CD4-positive, alpha-beta T cell treated with Interleukin-17A for 1 hour (primary cell): ENCODE measurements at places on chromosomes 7 and 10.

DNA sequence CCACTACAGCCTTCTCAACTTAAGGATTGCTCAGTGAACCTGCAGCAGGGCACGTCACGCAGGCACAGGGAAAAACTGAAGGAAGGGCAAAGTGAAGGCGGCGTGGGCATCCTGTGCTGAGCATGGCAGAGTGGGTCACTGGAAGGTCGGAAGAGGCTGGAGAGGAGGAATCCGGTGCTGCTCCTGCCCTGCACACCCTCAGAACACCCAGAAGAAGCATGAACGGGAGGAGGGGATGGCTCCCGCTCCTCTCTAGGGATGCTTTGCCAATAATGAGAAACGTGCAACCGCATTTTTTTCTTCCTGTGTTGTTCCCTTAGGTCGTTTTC is 175.1 kb downstream of the TNS3 start:
- no peak for DNase-seq

DNA sequence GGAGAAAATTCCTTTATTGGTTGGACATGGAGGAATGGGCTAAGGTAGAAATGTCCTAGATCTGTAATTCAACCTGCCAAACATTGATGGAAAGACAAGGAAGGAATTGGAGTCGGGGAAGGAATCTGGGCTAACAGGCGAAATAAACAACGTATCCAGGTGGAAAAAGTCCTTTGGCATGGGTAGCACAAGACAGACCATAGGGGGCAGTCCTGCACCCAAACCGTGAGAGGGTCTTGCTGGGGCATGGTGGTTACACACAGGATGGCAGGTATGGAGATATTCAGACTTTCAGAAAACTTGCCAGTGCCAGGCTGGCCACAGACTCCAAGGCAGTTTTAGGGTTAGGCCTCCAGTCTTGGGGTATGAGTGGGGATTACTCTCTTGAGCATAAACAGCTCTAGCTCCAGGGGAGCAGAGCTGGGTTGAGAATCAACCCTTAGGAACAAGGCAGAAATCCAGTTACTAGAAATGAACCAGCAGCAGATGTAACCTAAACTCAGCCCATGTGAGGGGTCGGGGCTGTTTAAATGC is 188.6 kb upstream of the GDF10 start:
- no peak for DNase-seq

DNA sequence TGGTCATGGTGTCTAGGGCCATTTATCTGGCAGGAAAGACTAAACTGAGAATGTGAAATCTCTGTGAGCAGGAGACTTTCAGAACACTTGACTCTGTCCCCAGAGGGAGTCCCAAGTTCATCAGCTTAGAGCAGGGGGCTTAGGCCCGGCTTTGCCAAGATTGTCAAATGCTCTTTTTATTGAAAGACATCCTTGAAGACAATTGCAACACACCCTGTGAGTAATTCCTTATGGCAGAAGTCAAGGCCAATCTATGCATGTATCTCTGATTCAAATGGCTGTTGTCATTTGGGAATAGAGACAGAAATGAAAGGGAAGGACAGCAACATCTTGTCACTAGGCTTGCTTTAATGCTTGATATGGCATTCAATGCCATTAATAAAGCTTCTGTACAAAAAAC is 33.7 kb downstream of the BAMBI start:
- no peak for DNase-seq

GRCh38 chr10:86305521-86305920 is 61.1 kb downstream of the GRID1 start:
- no peak for DNase-seq

- DNase-seq: no peak
These were observed 386.8 kb upstream of the NFE2L3 start for GRCh38 chr7:25765110-25765655.

- DNase-seq: no peak
These were observed 145.7 kb downstream of the C10orf105 start for GRCh38 chr10:71573562-71574518.

GRCh38 chr10:47063858-47064257 is 152.6 kb downstream of the PTPN20 start:
- DNase-seq: no peak

GRCh38 chr7:157587805-157588560 is 251.2 kb downstream of the DNAJB6 start:
- no peak for DNase-seq

DNA sequence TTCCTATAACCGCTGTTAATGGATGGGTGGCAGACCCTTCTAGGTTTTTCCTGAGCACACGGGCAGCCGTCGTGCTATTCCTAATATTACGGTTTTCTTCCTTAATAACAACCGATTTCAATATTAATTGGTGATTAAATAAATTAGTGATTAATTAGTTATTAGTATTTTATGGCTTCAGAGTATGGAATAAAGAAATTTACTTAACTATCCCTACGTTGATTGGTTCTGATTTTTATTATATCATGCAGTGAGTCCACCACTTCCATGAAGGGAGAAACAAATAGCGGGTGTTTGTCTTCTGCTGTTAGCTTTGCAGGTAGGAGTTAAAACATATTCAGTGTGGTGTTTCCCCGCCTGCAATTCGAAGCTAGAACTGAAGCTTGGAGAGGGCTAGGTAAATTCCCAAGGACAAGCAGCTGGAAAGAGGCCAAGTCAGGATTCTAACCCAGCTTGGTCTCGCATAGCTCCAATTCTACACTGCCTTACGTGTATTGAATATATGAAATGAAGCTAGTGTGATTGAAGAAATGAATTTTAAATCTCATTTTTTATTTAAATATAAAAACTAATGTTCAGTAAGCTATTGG is 928 bp upstream of the CSTF2T start:
- peak; percentile 36 for DNase-seq

GRCh38 chr7:30302656-30303311 is 18.4 kb downstream of the ZNRF2 start:
- no peak for DNase-seq

- DNase-seq: no peak
These were observed 89.6 kb downstream of the CACNB2 start for GRCh38 chr10:18229826-18230225.

DNA sequence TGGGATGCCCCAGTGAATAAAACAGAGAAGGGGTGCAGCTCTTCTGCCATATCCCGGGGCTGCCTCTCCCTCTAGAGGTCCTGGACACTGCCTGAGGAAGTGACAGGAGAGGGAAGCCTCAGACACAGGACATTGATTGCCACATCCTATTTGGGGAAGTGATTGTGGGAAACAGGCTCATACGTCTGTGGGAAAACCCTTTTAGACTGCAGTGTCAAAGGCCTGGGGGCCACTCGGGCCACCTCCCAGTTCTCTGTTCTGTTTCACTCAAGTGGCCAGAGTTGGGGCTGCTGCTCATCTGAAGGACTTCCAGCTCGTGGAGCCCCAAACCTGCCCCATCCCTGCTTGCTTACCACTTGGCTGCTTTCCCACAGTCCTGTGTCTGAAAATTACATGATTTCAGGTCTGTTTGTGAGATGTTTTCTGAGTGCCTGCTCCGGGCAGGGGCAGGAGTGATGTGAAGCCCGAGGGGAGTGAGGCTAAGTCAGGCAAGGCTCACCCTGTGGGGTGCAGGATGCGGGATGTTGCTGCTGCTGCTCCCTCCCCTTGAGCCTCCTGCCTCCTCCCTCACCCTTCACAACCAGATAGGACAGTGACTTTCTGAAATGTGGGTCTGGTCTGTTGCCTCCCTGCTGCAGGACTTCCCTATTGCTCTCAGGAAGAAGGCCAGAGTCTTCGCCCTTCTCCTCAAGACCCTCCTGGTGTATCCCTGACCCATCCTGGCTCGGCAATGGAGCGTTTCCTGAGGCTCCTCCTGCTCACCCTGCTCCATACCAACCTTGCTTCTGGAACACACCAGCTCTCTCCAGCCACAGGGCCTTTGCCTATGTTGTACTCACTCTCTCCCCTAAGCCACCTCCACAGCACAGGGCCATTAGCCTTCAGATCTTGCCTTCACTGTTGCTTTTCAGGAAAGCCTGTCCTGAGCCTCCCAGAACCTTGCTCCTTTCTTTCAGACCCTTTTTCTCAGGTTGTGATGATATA is 58.4 kb downstream of the NEURL1 start:
- peak; percentile 23 for DNase-seq

GRCh38 chr7:32145911-32146310 is 75.7 kb upstream of the PDE1C start:
- DNase-seq: no peak

- DNase-seq: no peak
These were observed 196.7 kb downstream of the SDK1 start for GRCh38 chr7:3497796-3498195.

- no peak for DNase-seq
These were observed 70.6 kb downstream of the CDK6 start for GRCh38 chr7:92765725-92766124.

DNA sequence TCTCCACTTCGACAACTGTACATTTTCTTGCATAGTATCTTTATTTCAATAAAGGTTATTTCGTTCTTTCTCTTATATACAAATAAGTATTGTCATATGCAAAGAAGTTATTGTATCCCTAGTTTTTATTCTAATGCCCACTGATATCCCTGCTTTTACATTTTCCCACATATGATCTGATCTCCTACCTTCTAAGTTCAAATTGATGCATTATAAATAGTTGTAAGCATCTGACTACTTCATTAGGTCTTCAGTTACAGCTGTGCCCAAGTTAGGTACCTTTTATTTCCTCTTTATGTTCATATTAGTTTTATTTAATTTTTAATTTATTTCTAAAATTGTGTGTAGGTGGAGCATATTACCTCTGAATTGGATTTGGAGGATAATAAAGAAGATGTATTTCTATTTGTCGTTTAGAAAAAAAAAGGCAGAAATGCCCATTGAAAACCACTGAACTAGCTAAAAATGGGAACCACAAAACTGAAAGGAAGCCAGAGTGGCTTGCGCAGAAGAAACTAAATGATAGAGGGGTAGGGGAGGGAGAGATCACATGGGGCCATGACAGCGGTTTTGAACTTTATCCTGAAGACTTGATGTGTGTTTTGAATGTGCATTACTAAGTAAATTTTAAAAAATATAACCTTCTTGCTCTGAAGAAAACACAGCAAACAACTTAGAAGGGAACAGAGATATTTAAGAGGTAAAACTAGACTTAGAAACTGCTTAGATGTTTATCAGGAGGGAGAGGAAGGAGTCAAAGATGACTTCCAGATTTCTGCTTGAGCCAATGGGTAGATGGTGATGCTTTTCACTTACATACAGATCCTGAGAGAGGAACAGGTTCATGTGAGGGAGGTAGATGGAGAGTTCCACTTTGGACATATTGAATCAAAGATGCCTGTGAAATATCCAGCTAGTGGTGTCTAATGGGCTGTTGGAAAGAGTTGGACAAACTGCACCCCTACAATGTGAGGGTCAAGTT is 9.3 kb upstream of the ZC3HAV1L start:
- peak; percentile 48 for DNase-seq

- DNase-seq: peak; percentile 58
These were observed 238.7 kb upstream of the PRSS58 start for GRCh38 chr7:142496545-142496991.

- peak; percentile 9 for DNase-seq
These were observed 472.0 kb upstream of the AKR1E2 start for GRCh38 chr10:4353964-4354363.

- DNase-seq: no peak
These were observed 186.1 kb downstream of the BMPER start for GRCh38 chr7:34091321-34091917.

DNA sequence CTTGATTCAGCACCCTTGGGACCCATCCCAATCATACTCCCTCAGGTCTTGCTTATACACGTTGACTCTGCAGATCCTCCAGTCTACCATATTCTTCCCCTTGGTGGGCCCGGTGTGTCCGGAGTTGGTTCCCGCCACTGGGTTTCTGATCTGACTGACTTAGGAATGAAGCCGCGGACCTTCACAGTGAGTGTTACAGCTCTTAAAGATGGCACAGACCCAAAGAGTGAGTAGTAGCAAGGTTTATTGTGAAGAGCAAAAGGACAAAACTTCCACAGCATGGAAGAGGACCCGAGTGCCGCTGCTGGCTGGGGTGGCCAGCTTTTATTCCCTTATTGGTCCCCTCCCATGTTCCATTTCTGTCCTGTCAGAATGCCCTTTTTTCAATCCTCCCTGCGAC is 5.9 kb upstream of the GDF10 start:
- DNase-seq: no peak

- DNase-seq: no peak
These were observed 124.4 kb downstream of the CLEC2L start for GRCh38 chr7:139647814-139648390.

- DNase-seq: no peak
These were observed 247.0 kb upstream of the MKI67 start for GRCh38 chr10:128373071-128373749.
